ENCODE measurements at places on chromosomes 16 and 17. TPM values are rescaled to one million over a fixed set of nuclear protein-coding genes. Genes with fewer than 3 reads are reported as not detected.

GRCh38 chr17:66313995-66314659, 11.7 kb downstream of the PRKCA start:
- peak; percentile 60 for DNase-seq
- H3K27ac ChIP-seq = peak overlapping the region; percentile 93
- H3K36me3 ChIP-seq = peaks cover 60% of the 10 kb centered on the region
- peak overlapping the region; percentile 61 for H3K4me3 ChIP-seq

- H3K4me1 ChIP-seq = no peaks in the 10 kb centered on the region
- H3K27me3 ChIP-seq = no peaks in the 10 kb centered on the region
- H3K4me3 ChIP-seq = no peak overlapping the region
- H3K36me3 ChIP-seq = no peaks in the 10 kb centered on the region
These were observed 64.0 kb upstream of the SOX9 start for GRCh38 chr17:72056727-72057290.

DNA sequence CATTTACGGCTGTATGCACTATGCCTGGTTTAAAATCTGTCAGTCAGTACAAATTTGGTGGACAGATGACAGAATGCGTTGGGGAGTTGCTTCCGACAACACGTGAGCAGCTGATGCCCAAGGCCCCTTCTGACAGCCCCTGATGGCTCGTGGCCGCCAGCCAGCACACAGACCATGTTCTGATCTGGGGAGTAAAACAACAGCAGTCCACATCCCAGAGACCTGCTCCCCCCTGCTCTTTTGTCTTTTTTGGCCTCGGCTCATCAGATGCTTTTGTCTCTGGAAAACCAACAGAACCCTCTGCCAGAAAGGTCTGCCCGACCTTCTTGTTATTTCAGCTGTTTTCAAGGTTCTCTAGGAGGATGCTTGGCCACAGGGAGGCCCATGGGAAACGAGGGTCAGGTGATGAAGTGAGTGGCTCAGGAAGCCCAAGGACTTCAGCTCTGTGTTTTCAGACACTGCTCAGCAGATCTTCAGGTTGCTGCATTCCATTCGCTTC, 10.8 kb downstream of the ARSG start:
- peaks cover 16% of the 10 kb centered on the region for H3K4me1 ChIP-seq
- H3K27ac ChIP-seq = no peak overlapping the region
- no peaks in the 10 kb centered on the region for H3K36me3 ChIP-seq

GRCh38 chr17:75231071-75231470, 25.6 kb downstream of the NUP85 start:
- no peaks in the 10 kb centered on the region for H3K27me3 ChIP-seq
- DNase-seq = no peak
- H3K4me3 ChIP-seq = no peak overlapping the region
- peaks cover 54% of the 10 kb centered on the region for H3K36me3 ChIP-seq
- H3K4me1 ChIP-seq = no peaks in the 10 kb centered on the region

DNA sequence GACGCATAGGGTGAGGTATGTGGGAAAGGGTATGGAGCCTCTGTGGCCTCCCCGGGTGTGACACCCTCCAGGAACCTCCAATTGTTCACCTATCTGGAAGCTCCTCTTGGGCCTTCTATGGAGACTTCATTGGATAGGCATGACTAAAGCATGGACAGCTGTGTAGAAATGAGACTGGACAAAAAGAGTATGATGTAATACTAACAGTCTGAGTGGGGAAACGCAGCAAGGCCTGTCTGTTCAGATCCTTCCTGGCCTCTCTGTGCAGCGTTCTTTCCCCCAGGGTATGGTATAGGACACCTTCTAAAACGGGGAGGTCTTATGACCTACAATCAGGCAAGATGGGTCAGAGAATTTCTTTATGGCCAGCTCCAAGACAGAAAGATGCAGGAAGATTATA, 30.7 kb upstream of the CCNF start:
- no peaks in the 10 kb centered on the region for H3K36me3 ChIP-seq
- peaks cover 9% of the 10 kb centered on the region for H3K27me3 ChIP-seq
- no peak overlapping the region for H3K27ac ChIP-seq
- no peak overlapping the region for H3K4me3 ChIP-seq
- H3K4me1 ChIP-seq = no peaks in the 10 kb centered on the region
- DNase-seq = no peak

DNA sequence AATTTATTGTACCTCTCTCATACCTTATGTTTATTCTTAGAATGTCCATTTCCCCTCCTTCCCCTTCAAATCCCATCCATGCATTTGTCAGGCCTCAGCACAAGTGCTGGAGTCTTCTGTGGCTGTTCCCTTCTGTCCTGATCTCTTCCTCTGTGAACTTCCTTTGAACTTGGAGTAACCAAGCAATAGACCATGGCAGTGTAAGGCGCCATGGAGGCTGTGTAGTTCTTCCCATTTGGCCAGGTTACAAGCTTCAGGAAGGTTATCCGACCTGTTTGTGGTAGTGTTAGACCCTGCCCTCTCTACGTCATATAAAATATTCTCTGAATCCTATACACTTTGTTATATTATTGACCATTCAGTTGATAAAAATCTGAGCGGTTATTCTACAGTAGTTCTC, 28.6 kb downstream of the MAP2K6 start:
- H3K27me3 ChIP-seq = no peaks in the 10 kb centered on the region
- H3K4me1 ChIP-seq = peaks cover 2% of the 10 kb centered on the region
- DNase-seq = no peak
- H3K36me3 ChIP-seq = no peaks in the 10 kb centered on the region

DNA sequence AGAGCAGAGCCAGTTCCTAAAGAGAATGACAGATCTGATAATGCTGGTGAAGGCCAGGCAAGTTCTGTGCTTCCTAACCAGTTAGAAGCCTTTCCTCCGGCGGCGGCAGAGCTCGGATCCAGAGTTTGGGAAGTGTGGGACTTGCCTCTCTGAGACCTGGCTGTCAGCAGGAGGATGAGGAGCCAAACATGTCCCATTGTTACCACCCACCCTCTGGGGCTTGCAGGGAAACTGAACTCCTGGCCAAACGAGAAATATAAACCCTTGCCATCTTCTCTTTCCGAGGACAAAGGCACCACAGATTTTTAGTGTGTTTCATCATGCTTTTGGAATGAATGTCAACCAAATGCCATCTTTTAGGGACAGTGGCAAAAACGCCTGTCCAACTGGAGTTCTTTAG, 80.2 kb upstream of the SMURF2 start:
- no peaks in the 10 kb centered on the region for H3K27me3 ChIP-seq
- no peak overlapping the region for H3K27ac ChIP-seq
- H3K4me3 ChIP-seq = no peak overlapping the region
- DNase-seq = no peak

GRCh38 chr17:7688808-7689316, 585 bp downstream of the WRAP53 start:
- H3K27ac ChIP-seq = peak overlapping the region; percentile 97
- H3K4me1 ChIP-seq = peaks cover 24% of the 10 kb centered on the region
- peak; percentile 63 for DNase-seq
- H3K27me3 ChIP-seq = no peaks in the 10 kb centered on the region
- H3K4me3 ChIP-seq = peak overlapping the region; percentile 93

DNA sequence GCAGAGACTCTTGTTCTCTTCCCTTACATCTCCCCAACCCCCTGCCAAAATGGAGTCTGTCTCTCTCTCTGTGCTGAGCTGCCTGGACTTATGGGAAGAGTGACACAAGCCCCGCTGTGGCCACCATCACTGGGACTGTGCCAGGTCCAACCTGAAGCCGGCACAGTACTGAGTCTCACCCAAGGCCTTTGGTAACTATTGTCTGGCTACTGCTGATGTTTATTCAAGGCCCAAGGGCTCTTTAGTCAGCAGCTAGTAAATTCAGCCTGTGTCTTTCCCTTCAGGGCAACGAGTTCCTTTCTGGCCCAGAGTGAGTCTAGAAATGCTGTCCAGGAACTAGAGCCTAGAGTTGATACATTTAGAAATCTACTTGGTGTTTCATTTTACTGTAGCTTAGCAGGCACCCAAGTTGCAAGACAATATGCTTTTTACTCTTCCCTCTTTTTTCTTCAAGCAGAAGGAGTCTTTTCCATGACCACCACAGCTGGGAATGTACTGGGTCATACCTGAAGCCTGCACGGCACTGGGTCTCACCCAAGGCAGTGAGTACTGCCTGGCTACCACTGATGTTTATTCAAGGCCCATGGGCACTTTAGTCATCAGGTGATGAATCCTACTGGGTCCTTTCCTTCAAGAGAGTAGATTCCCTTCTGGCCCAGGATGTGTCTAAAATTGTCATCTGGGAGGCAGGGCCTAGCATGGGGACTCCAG, 17.7 kb downstream of the EFCAB5 start:
- H3K36me3 ChIP-seq = no peaks in the 10 kb centered on the region
- DNase-seq = no peak
- H3K27ac ChIP-seq = no peak overlapping the region
- peaks cover 4% of the 10 kb centered on the region for H3K27me3 ChIP-seq

DNA sequence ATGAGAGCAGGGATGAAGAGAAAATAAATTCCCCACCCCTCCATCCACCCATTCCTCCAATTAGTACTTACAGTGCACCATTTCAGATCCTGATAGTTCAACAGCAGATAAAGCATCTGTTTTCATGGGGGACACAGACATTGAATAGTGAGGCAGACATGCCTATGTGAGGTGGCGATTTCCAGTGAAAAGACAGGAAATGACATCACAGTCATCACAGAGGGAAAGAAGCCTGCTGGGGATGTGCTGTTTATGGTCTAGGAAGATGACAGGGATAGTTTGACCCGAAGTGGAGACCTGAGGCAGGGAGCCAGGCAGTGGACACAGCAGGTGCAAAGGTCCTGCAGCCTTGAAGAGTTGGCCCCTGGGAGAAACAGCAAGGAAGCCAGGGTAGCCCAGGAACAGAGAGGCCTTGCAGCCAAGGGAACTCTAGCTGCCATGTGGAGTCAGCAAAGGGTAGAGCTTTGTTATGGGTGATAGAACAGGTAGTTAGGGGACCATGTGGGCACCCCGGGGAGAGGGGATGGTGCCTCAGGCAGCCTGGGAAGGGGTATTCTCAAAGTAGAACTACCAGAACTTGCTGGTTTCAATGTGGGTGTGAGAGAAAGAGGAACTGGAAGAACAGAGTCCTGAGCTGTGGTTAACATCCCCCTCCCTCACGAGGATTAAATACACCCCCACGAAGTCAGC, 256.6 kb downstream of the CPPED1 start:
- H3K27me3 ChIP-seq = no peaks in the 10 kb centered on the region
- H3K27ac ChIP-seq = peak overlapping the region; percentile 86
- DNase-seq = no peak
- peaks cover 20% of the 10 kb centered on the region for H3K36me3 ChIP-seq
- H3K4me1 ChIP-seq = peaks cover 69% of the 10 kb centered on the region
- H3K4me3 ChIP-seq = peak overlapping the region; percentile 56

- peaks cover 8% of the 10 kb centered on the region for H3K4me1 ChIP-seq
- no peaks in the 10 kb centered on the region for H3K36me3 ChIP-seq
- H3K4me3 ChIP-seq = no peak overlapping the region
- DNase-seq = no peak
- peaks cover 11% of the 10 kb centered on the region for H3K27me3 ChIP-seq
These were observed 313.5 kb downstream of the PHKB start for GRCh38 chr16:47774661-47775060.

- H3K27me3 ChIP-seq = peaks cover 15% of the 10 kb centered on the region
- H3K4me1 ChIP-seq = peaks cover 3% of the 10 kb centered on the region
- H3K36me3 ChIP-seq = no peaks in the 10 kb centered on the region
- no peak for DNase-seq
- no peak overlapping the region for H3K27ac ChIP-seq
These were observed 6.6 kb downstream of the TMEM114 start for GRCh38 chr16:8583732-8584131.

- H3K27me3 ChIP-seq = no peaks in the 10 kb centered on the region
- no peak overlapping the region for H3K4me3 ChIP-seq
- DNase-seq = no peak
- no peaks in the 10 kb centered on the region for H3K36me3 ChIP-seq
These were observed 800.0 kb downstream of the KCNJ18 start for GRCh38 chr17:22492331-22492730.

DNA sequence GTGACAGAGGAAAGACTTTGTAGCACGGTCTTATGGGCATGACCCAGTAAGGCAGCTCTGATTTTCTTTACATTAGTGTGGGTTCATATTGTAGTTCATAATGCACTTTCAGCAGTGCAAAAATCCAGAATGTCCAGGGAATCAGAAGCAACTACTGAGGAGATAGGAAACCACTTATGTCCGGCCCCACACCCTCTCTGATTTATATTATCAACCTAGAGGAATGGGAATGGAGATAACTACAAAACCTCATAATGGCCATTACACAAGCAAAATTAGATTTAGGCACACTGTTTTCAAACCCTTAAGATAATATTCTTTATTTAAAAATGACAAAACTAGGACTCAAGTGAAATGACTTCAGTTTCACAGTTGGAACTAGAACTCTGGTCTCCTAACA, 7.9 kb downstream of the MAP2K4 start:
- no peak overlapping the region for H3K27ac ChIP-seq
- no peaks in the 10 kb centered on the region for H3K27me3 ChIP-seq
- DNase-seq = no peak
- peaks cover 16% of the 10 kb centered on the region for H3K4me1 ChIP-seq
- H3K4me3 ChIP-seq = no peak overlapping the region

DNA sequence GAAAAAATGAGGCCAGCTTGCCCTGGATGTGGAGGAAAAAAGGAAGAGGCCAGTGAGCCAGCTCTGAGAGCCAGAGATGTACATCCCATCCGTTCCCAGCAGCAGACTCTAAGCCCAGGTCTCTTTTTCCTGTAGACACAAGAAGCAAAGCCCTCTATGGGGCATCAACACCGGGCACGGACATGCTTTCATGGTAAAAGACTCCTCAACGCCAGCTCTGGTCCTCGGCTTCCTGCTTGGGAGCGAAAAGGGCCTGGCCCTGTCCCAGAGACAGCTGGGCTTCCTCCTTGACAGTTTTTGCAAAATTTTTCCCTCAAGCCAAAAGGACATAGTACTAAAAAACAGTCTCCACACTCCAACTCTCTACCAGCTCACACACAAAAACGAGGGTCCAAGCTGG, 27.1 kb downstream of the PELP1 start:
- H3K27ac ChIP-seq = no peak overlapping the region
- DNase-seq = peak; percentile 47
- H3K4me3 ChIP-seq = no peak overlapping the region
- H3K36me3 ChIP-seq = peaks cover 63% of the 10 kb centered on the region
- H3K27me3 ChIP-seq = no peaks in the 10 kb centered on the region
- H3K4me1 ChIP-seq = peaks cover 17% of the 10 kb centered on the region

SLC52A1 gene
- total RNA-seq = 0.14 TPM

Measured in activated CD4-positive, alpha-beta T cell treated with anti-CD3 and anti-CD28 coated beads, Interleukin-2, amount 10 ng/mL, durations not matched to agents 24 days and 14 days (primary cell).